Kidney epithelial cell (primary cell): ENCODE measurements at places on chromosomes 12 and 14.

- DNase-seq = no peak
These were observed 58.3 kb upstream of the FRMD6 start for GRCh38 chr14:51593397-51593796.

GRCh38 chr14:54642801-54643695 is 76.1 kb downstream of the SAMD4A start:
- DNase-seq = no peak

- no peak for DNase-seq
These were observed 148.1 kb upstream of the C14orf180 start for GRCh38 chr14:104431351-104431928.

DNA sequence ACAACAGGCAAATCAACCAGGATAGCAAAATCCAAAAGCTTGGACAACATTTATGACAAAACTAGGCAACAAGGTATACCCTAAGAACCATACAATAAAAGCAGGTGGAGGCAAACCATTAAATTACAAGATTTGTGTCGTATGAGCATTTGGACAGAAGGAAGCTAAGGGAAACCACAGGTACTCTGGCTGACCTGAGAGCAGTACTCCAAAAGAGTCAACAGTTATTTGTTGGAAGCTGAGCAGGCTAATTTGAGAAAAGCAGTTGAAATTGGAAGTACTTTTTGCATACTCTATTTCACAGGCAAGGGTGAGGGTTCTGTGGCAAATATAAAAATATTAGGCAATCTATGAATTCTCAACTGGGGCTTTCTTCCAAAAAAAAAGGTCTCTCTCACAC is 178.6 kb downstream of the PLCZ1 start:
- DNase-seq = no peak

DNA sequence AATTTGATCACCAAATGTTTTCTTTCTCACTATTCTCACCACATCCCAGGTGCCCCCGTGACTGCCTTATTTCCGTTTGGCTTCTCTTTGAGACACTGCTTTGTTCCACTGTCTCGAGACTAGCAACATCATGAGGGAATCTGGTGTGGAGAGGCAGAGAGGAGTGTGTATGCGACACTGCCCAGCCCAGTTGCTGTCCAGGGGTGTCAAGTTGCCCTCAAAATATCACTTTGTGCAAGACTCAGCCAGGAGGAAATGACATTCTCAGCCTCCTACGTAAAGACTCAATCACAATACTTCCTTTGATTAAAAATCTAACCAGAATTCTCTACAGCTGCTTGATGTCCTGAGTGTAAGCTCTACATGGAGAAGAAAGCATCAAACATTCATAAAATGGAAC is 48.2 kb upstream of the EEA1 start:
- DNase-seq = no peak

- DNase-seq = no peak
These were observed 346.2 kb downstream of the C12orf75 start for GRCh38 chr12:105676694-105677093.

DNA sequence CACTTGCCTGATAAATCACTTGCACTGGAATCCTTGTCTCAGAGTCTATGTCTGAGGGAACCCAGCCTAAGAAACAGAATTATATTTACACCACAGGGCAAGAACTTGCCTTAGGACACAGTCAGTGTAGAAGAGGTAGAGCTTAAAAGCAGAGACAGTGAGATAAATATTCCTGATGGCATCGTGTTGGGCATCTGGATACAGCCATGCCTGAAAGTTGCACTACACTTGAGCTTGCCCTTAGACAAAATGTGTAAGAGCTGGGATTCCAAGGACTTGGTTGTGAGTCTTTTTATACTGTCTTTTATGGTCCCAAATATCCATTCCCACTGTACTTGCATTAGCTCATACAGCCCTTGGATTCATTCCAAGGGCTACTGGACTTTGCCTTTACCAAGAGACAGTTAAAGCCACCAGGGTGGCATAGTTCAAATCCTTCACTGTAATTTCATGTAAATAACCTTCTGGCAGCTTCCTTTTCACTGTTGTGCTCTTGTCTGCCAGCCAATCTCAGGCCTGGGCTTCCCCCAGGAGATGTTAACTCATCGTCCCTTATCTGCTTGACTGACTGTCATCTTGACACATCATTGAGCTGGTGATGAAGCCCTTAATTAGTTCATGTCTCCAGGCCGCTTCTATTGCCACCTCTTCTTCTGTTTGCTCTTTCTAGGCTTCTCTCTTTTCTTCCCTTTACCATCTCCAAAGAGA is 577.9 kb upstream of the TBX3 start:
- DNase-seq = no peak

GRCh38 chr12:114547636-114548035 is 136.3 kb downstream of the TBX3 start:
- no peak for DNase-seq

DNA sequence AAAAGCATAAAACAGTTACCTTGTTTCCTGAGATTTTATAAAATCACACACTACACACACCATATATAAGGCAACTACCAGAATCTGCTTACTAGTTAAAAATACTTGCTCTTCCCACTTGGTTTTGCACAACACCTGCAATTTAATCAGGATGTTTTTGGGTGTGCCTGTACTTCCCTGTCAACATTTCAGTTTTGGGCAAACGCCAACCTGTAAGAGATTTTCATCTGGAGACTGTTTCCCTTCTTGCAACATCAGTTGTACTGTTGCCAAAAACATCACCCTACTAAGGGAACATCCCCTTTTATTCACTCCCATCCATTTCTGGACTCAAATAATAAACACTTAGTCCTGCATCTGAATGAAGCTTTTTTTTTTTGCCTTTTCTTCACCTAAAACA is 172.3 kb downstream of the DUSP6 start:
- DNase-seq = no peak

- DNase-seq = no peak
These were observed at the start of gene C14orf180 for GRCh38 chr14:104579507-104579906. C14orf180 (plus strand) TSS chr14:104579764; CDS start chr14:104586431, 6,667 bp downstream.

DNA sequence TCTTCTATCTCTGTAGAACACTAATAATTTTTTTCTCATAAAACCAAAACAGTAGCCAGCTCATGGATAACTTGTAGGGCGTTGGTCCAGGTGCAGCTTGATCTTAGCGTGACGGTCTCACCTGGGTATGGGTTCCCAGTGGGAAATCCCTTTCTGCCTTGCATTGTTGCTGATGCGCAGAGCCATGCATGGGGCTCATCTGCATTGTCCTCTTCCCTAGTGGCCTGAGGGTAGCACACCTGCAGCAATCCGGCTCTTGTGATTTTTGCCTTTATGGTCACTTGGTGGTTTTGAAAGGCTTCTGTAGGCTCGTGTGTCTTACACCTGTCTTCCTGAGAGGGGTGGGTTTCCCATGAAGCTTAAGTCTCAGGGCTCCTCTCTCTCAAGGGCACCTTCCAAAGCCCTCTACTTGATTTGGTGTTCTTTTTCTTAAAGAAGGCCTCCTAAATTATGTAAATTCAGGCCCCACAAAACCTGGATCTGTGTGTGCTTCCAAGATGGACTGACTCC is 130.6 kb downstream of the PRKCH start:
- no peak for DNase-seq

- DNase-seq = no peak
These were observed 62.2 kb downstream of the SOX5 start for GRCh38 chr12:23887055-23887835.

GRCh38 chr14:76583174-76583573 is 178.1 kb upstream of the VASH1 start:
- no peak for DNase-seq

- DNase-seq = no peak
These were observed 136.0 kb downstream of the CRADD start for GRCh38 chr12:93813186-93813585.

- no peak for DNase-seq
These were observed 119.6 kb downstream of the GCH1 start for GRCh38 chr14:54782751-54783659.

DNA sequence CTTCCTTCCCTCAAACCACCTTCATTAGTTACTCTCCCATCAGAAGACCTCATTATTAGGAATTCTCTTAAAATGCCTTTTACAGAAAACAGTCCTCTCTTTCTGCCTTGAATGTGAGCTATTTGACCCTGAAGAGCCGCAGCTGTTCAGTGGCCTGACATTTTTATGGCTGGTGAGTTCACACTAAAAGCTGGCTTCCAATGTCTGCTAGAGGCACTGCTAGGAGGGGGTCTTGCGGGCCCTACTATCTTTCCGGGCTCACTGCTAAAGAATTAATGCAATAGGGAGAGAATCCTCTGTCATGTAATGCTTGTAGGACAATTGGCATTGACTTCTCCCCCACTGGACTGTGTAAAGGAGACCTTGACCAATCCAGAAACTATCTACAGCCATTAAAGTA is 87.7 kb downstream of the GPR135 start:
- DNase-seq = no peak

DNA sequence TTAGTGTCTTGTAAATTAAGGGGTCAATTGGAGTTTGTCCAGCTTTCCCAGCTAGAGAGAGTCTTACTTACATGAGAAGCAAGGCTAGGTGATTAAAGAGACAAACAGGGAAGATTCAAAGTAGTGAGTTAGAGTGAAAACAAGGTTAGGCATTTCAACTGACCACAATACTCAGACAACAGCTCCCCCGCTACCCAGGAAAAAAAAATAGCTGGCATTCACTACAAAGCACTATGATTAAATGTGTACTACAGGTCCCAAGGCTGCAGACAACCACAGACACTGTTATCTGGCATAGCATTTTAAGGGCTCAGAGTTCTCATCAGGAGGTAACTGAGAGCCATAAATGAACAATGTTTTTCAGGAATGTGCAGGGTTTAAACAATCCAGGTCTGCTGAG is 680.9 kb downstream of the TMEM121 start:
- no peak for DNase-seq

DNA sequence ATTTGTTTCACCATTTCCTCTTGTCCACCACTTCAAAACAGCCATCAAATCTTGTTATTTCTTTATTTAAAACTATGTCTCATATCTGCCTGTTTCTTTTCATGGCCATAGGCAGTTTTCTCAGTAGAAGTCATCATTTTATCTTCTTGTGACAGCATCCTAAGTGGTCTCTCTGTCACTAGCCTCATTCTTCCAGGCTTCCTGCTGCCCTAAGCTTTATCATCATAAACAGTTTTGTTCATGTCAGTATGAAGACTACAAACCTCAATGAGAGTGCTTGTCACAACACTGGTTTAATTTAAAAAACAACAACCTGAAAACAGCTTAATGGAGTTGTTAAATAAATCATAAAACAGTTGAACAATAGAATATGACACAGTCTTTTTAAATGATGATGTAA is 387.8 kb upstream of the RPL10L start:
- no peak for DNase-seq

GRCh38 chr14:63282997-63283883 is 35.5 kb downstream of the GPHB5 start:
- no peak for DNase-seq

DNA sequence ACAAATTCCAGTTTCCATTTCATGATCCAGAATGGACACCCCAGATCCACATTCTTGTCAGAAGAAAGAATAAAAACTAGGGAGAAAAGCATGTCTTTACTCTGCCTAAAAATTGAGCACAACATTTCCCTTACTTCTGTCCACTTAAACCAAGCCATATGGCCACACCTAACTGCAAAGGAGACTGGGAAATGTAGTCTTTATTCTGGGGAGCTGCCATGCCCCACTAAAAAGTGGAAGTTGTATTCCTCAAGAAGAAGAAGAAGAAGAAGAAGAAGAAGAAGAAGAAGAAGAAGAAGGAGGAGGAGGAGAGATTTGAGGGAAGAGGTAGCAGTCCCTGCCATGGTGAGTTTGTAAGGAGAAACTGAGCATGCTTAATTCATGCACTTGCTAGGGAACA is 84.5 kb downstream of the GPR65 start:
- no peak for DNase-seq

DNA sequence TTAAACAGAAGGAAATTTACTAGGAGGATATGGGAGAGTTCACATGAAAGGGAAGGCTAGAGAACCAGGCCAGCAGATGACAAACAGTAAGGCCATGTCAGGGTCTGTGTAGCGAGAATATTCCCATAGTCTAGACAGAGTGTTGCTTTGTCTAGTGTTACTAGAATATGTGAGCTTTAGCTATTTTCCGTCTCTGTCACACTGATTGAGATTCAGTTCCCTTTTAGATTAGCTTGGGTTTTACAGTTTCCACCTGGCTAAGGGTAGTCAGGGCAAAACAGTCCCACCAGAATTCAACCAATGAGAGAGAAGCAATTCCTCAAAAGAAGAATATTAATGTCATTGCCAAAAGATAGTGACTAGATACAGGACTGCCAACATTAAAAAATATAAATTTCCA is 82.8 kb upstream of the MDM1 start:
- DNase-seq = no peak

GRCh38 chr12:26401874-26402273 is 206.5 kb downstream of the SSPN start:
- DNase-seq = no peak

DNA sequence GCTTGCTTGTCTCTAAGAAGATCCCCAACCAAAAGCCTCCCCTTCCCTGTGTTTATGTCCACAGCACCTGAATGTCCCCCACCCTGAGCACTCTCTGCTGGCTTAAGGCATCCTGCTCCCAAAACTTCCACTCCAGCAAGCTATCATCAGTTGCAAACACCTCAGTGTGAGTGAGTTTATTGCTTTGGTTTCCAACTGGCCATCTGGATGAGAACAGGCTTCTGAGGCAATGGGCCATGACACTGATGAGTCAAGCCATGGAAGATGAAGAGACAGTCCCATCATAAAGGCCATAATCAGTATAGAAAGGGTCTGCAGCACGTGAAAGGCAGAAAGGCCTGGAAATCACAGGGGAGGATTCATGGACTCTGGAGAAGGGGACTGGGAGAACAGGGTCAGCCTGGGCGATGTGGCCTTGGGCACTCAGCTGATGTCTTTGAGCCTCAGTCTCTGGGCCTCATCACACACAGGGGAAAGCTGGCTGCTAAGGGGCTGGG is 12.8 kb downstream of the CMKLR1 start:
- DNase-seq = no peak

DNA sequence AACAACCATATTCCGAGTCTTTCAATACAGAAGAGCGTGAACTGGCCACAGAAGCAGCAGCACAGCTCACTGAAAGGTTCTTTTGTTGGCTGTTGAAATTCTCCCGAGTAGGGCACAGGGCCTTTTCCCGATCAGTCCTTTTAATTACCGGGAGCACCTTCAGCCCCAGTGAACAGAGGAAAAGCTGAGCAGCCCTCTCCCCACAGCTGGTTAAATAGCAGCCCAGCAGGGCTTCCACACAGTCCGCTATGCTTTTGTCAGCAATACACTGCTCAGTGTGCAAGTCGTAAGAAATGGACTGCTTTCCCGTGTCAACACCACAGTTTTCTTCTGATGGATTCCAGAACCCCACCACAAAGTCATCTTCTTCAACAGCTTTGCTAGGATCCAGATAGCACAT is 61.3 kb downstream of the DICER1 start:
- no peak for DNase-seq
